ENCODE measurements at places on chromosomes 7 and 10.

- DNase-seq: peak; percentile 27
Observed at GRCh38 chr10:31707093-31708039, 221.3 kb downstream of the ARHGAP12 start.

DNA sequence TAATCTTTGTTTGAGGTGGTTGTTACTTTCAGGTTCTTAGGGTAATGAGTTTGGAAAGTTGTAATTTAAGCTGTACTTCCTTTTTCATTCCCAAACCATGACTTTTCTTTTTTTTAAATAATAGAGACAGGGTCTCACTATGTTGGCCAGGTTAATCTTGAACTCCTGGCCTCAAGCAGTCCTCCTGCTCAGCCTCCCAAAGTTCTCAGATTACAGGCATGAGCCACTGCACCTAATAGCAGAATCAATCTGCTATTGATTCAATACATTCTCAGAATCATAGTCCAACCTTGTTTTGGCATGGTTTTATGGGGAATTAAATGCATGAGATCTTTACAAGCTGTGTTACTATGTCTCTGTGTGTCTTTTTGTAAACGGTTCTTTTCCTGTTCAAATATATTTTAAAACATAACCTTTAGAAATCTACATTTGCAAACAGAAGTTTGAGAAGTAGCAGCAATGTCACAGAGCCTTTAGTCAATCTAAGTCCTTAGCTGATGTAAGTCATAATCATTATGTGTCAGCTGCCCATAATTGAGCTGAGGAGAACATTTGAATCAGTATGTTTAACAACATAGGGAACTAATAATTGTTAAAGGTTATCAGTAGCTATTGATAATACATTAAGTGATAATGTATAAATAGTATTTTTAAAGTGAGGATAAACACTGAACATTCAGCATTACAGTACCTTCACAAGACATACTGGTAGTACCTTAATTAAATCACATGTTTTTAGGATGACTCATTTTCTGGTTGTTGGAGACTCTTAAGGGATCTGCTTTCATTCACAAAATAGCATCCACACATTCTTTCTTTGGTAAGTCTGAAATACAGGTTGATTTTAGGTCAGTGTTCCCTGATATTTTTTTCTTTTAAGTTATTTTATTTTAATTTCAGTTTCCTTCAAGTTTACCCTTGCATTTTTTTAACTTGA is 8.8 kb downstream of the INPP5F start:
- DNase-seq: peak; percentile 66

DNA sequence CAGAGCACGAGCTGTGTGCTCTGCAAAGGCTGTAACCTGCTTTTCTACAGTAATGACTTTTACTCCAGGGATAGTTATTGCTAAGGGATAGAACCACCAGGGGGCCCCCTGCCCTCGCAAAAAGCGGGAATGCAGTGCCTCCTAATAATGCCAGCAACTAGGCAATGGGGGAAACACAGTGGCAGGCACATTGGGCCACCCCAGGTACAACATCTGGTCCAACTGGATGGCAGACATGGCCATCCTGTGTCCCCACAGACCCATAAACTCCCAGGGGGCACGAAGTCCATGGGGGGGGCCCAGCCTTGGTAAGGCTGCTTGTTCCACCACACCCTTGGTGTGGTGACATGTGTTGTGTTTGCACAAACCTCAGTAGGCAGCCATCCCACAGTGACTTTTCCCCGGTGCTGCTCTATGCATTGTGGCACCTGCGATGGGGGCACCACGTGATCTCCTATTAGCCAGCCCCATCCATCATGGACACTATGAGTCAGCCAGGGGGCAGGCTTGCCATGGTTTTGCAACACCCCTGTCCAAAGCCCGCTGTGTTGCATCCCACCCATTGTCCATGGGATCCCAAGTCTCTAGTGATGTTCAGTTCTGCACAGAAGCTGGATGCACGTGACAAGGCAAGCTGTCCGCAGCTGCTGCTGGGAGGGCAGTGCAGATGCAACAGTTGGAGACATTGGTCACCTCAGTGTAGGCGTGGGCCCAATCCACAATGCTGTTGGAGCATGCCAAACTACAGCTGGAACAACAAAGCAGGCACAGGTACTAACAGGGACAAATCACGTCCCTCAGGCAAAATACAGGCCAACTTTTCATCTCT is 84.0 kb downstream of the ANLN start:
- peak; percentile 81 for DNase-seq

- no peak for DNase-seq
Observed at GRCh38 chr10:1947464-1948003, 210.2 kb upstream of the ADARB2 start.

- no peak for DNase-seq
Observed at GRCh38 chr7:140448781-140449480, 30.4 kb downstream of the MKRN1 start.

DNA sequence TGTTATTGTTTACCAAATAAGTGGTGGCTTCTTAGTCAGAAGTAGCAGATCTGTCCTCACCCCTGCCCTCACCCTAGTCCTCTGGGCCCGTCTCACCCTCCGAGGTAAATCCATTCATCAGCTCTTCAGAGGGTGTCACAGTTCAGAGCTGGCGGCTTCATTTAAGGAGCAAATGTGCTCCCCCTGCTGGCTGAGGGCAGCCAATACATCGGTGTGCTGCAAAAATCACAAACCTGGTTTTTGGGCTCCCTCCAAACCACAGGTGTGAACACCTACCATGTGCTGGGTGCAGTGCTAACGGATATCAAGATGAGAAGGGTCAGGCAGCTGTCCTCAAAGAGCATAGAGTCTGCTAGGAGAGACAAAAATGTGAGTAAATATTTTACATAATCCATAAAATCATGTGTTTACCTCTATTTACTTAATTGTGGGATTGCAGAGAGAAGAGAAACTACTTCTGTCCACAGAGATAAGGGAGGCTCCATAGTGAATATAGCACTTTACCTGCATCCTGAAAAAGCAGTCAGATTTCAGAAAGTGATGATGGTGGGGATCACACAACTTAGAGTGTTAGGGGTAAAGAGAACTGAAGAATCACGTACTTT is 15.5 kb upstream of the CRTAC1 start:
- DNase-seq: peak; percentile 42

GRCh38 chr7:94575646-94576045 is 66.0 kb downstream of the CASD1 start:
- DNase-seq: no peak

DNA sequence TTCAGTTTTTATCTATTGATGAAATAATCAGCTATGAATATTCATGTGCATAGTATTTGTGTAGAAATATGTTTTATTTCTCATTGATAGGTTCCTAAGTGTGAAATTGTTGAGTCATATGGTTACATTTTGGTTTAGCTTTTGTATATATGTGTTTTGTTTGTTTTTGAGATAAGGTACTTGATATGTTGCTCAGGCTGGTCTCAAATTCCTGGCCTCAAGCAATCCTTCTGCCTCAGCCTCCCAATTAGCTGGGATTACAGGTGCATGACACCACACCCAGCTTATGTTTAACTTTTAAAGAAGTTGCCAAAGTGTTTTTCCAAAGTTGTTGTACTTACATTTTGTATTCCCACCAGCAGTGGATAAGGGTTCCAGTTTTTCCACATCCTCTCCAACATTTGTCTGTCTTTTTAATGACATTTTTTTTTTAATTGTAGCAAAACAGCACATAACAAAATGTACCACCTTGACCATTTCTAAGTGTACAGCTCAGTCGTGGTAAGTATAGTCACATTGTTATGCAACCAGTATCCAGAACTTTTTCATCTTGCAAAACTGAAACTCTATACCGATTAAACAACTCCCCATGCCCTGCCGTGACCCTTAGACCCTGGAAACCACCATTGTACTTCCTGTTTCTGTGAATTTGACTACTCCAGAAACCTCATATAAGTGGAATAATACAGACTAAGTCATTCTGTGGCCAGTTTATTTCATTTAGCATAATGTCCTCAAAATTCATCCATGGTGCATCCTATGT is 12.6 kb upstream of the UBE2D1 start:
- DNase-seq: no peak

GRCh38 chr10:21927631-21928353 is 75.7 kb downstream of the DNAJC1 start:
- peak; percentile 49 for DNase-seq

GRCh38 chr7:45610660-45611299 is 36.6 kb downstream of the ADCY1 start:
- DNase-seq: no peak

DNA sequence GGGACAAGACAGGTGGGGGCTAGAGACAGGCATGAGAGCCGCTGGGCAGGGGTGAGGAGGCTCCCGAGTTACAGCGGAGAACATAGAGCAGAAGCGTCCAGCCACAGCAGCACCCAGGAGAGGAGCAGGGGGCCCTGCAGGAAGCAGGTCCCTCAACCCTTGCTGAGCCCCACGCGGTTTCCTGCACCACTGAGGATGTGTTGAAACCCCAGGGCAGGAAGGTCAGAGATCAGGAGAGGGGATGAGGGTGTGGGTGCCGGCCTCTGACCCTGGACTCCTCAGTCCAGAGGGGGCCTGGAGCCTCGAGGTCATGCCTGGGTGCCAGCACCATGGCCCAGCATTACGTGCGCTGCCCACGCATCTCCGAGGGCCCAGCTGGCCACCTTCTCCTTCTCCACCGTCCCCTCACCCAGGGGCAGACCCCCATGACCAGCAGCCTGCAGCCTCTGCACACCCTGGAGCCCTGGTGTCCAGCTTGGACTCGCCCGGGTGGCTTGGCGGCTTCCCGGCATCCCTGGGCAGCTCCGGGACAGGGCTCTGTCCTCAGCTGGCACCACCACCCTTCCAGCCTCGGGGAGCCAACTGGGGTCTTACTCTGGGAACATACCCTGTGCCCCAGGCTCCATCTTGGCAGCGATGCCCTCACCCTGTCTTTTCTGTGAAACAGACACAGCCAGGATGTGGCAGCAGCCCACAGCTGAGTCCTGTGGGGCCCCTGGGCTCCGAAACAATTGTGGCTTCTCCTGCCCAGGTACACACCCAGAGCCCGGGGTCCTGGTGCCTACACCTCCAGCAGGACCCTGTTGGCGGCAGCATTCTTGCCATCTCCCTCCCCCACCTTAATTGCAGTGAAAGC is 52.0 kb downstream of the STK32C start:
- DNase-seq: no peak

- DNase-seq: no peak
Observed at GRCh38 chr10:5606864-5607263, 59.5 kb downstream of the ASB13 start.

DNA sequence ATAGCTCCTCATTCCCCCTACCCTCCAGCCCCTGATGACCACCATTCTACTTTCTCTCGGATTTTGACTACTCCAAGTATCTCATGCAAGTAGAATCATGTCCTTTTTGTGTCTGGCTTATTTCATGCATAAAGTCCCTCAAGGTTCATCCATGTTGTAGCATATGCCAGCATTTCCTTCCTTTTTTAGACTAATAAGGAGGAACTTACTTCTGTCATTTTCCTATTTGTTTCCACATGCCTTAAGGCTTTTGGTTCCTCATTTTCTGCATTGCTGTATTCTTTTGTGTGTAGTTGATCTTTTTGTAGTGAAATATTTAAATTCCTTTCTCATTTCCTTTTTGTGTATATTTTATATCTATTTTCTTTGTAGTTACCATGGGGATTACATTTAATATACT is 376.9 kb downstream of the CALN1 start:
- no peak for DNase-seq

- no peak for DNase-seq
Observed at GRCh38 chr7:38181111-38181510, 3.1 kb downstream of the STARD3NL start.

GRCh38 chr10:110775020-110775375 is 96.7 kb upstream of the PDCD4 start:
- no peak for DNase-seq

DNA sequence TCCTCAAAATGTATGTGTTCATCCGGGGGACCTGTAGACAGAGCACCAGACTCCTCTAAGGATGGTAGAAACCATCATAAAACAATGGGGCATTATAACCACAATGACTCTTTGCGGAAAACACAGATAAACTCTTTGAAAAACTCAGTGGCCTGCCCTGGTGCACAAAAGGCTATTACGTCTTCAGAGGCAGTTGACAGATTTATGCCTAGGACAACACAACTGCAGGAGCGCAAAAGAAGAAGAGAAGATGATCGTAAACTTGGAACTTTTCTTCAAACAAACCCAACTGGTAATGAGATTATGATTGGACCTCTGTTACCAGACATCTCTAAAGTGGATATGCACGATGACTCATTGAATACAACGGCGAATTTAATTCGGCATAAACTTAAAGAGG is 6.0 kb downstream of the RBM48 start:
- DNase-seq: no peak

DNA sequence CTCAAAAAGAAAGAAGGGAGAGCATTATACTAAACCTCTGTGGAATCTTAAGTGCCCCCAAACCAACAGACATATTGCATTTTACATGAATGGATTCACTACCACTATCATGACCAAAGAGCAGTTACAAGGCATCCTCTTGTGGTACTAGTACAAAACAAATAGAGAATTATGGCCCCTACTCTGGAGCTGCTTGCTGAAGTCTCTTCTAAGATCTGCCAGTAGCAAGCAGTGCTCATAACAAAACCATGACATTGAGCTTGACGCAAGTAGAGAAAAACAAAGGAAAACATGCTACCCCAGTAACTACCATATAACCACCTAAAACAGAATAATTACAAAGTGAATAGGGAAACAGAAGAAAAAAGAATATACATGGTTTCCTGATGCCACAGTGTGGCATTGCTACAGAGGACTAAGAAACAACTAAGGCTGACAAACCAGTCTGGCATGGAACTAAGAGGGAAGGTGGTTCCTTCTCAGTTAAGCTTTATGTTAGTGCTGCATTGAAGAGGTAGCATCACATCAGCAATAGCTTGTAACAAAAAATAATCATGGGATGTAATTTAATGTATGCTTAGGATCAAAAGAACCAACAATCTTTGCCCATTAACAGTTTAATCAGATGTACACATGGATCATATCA is 150.2 kb upstream of the AGR3 start:
- no peak for DNase-seq

- no peak for DNase-seq
Observed at GRCh38 chr7:84324136-84324630, 129.6 kb upstream of the SEMA3A start.

DNA sequence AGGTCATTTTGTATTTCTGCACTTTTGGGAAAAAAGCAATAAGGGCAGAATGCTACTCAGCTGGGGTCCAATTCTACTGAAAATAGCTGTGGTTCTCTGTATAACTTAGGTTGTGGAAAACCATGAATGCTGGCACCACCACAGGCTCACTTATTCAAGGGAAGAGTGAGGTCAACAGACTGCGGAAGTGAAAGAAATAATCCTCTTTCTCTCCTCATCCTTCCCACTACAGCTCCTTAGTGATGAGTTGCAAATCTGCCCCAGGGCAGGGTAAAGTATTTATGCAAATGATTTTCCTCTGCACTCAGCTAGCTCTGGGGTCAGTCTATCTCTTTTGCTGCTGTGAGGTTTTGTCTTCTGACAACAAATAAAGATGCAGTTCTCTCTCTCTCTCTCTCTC is 74.1 kb upstream of the PTPRZ1 start:
- peak; percentile 71 for DNase-seq

DNA sequence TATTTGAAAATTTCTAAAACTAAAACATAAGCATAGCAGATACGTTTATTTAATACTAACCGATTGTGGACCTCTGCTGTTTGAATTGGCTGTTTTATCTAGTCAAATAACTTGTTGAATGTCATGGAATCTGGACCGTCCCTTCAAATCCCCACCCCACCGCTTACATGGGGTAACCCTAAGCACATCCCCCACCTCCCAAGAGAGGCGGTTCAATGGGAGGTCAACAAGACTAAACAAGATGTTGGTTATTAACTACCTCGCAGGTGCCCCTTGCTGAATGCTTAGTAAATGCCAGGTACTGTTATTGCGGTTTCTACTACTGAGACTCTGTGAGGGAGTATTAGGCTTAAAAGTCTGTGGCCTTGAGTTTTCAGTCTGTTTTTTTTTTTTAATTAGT is 70.9 kb downstream of the DAGLB start:
- DNase-seq: no peak
